ENCODE measurements at places on chromosomes 6 and 20. TPM values are rescaled to one million over a fixed set of nuclear protein-coding genes. Genes with fewer than 3 reads are reported as not detected.

Gene ABHD16B
- total RNA-seq: not detected

Gene RNF144B
- total RNA-seq: 2.0 TPM

Gene CFB
- total RNA-seq: 0.49 TPM

Gene SMLR1
- total RNA-seq: not detected

Gene AIF1
- total RNA-seq: 5.7 TPM

Gene SLC22A16
- 0.49 TPM for total RNA-seq

Gene DLK2
- total RNA-seq: 4.4 TPM
